H54 (cell line): ENCODE measurements at places on chromosomes 3 and 15.

DNA sequence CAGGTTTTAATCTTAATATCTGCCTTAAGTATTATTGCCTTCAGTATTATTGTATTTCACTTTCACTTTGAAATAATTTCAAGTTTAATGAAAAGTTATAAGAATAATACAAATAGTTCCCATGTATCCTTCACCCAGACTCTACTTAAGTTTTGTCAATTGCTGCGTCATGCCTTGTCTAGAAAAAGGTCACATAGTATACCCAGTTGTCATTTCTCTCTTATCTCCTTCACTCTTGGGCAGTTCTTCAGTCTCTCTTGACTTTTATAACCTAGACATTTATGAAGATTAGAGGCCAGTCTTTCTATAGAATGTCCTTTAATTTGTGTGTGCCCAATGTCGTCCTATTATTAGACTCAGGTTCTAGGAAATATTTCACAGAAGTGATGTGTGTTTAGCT lies 367.7 kb downstream of the LSAMP start:
- no peak for DNase-seq

DNA sequence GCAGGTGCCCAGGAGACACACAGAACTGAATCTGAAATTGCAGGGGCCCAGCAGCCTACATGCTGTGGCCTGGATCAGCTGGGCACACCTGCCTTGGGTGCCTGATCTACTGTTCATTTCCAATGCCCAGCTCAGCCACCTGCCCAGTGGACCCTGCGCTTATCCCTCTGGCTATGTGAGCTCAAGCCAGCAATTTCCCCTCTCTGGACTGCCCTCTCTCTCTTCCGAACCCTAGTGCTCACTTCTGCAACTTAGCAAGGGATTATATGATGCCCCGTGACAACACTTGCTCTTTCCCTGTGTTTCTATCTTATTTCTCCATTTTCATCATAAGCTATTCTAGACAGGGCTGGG lies 276.0 kb downstream of the UACA start:
- no peak for DNase-seq

- DNase-seq = no peak
Measured at GRCh38 chr3:20637729-20638128, 451.7 kb upstream of the SGO1 start.

DNA sequence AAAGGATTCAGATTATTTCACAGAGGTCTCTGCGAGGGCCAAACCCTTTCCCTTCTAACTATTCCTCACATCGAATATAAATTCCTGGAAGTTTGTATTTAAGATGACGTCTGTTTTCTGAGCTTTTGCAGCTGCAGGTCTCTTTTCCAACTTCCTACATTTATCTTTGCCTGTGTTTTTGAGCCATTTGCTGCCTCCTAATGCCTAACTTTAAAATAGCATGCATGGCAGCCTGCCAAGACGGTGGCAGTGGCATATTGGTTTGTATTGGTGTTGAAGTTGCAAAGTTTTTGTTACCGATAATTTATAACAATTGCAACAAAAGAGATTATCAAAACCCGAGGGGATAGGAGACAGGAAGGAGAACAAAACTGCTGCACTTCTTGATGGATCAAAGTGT lies 187.1 kb upstream of the DNAJC19 start:
- no peak for DNase-seq

- DNase-seq = no peak
Measured at GRCh38 chr3:61807865-61808276, 246.5 kb downstream of the PTPRG start.

DNA sequence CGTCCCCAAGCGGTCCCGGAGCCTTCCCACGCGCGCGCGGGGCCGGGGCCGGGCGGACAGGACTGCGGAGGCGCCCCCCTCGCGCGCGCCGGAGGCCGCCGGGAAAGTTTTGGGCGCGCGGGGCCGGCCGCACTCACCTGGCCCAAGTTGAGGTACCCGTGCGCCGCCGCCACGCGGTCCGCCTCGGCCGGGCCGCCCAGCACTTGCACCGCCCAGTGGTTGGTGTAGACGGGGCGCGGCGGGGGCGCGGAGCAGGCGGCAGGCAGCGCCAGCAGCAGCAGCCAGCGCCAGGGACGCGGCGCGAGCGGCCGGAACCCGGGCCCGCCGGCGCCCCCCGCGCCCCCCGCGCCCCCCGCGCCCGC lies 289 bp downstream of the PCSK6 start:
- no peak for DNase-seq

GRCh38 chr3:197540961-197541377 lies 14.8 kb downstream of the BDH1 start:
- no peak for DNase-seq

GRCh38 chr3:133292296-133292695 lies 107.6 kb upstream of the BFSP2 start:
- DNase-seq = no peak

DNA sequence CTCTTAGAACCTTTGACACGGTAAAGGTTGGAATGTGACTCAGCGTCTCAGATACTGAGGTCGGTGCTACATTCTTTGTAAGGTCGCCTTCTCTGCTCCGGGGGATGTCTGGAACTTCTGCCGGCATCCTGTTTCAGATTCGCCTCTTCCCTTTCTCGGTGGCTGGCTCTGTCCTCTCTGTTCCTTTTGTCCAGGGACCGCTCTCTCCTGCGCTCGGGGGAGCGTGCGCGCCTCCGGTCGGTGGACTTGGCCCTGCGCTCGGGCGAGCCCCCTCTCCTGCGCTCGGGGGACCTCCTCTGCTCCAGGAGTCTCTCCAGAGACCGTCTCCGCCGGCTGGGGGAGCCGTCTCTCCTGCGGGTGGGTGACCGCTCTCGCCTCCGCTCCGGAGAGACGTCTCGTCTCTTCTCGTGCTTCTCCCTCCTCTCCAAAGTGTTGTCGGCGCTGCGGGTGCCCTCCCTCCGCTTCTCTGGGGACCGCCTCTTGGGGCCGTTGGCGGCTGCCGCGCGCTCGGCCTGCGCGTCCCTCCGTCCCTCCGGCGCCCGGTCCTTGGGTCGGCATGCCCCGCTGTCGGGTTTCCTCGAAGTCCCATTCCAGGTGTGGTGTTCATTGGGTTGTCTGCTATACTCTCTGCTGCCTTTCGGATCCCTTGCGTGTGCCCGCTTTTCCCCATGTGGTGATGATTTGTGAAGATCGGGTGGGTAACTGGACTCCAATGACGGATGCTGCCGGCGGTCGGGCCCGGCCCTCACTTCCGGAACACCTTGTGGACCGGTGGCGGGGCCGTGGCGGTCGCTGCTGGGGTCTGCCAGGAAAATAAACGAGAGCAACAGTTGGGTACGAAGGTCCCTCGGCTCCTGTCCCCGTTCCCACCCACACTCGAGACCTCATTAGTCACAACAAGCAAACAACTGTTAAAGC lies 668.8 kb upstream of the ADAMTS9 start:
- no peak for DNase-seq

DNA sequence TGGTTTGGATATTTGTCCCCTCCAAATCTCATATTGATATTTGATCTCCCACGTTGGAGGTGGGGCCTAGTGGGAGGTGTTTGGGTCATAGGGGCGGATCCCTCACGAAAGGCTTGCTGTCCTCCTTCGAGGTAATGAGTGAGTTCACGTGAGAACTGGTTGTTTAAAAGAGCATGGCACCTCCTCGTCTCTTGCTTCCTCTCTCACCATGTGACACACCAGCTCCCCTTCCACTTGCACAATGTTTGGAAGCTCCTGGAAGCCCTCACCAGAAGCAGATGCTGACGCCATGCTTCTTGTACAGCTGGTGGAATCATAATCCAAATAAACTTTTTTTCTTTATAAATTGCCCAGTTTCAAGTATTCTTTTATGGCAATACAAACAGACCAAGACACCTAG lies 38.6 kb downstream of the RFTN1 start:
- no peak for DNase-seq

- DNase-seq = peak; percentile 13
Measured at GRCh38 chr15:62138124-62138523, 27.0 kb downstream of the C2CD4B start.

DNA sequence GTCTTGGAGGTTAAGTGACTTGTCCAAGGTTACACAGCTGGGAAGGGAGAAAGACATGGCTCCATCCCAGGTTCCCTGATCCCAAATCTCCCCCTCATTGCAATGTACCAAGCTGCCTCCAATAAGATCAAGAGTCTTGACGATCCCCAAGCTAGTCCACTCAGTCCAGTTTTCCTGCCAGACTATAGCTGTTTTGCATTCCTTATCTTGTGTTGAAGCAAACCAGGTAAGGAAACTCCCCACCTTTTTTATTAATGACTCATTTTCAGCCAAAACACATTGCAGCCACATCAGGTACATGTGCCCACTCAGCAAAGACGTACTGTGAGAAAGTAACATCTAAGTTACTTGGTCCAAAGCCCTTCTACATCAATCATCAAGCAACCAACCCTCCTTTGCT lies 41.9 kb downstream of the LIPC start:
- DNase-seq = peak; percentile 22

DNA sequence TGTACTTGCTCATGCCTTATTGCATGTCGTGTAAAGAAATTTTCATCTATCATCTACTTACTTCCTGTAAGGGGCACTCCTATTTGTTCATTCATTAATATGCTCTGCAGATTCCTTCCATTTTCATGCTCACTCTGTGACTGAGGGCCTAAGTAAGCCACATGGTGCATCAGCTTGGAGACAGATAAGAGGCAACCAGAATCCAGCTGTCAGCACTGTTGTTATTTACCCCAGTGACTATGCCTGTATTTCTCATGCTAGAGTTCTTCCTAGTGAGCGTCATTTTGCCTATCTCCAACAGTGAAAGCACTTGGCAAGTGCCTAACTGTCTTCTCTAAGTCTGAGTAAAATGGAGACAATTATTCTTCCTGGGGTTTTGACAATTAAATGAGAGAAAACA lies 124.8 kb upstream of the ABI3BP start:
- DNase-seq = no peak

- DNase-seq = no peak
Measured at GRCh38 chr3:177448987-177449359, 251.7 kb upstream of the TBL1XR1 start.
